ENCODE measurements at places on chromosomes 5 and 9. TPM values are rescaled to one million over a fixed set of nuclear protein-coding genes. Genes with fewer than 3 reads are reported as not detected.

Gene AGXT2
- total RNA-seq, result 8.0 TPM

DNA sequence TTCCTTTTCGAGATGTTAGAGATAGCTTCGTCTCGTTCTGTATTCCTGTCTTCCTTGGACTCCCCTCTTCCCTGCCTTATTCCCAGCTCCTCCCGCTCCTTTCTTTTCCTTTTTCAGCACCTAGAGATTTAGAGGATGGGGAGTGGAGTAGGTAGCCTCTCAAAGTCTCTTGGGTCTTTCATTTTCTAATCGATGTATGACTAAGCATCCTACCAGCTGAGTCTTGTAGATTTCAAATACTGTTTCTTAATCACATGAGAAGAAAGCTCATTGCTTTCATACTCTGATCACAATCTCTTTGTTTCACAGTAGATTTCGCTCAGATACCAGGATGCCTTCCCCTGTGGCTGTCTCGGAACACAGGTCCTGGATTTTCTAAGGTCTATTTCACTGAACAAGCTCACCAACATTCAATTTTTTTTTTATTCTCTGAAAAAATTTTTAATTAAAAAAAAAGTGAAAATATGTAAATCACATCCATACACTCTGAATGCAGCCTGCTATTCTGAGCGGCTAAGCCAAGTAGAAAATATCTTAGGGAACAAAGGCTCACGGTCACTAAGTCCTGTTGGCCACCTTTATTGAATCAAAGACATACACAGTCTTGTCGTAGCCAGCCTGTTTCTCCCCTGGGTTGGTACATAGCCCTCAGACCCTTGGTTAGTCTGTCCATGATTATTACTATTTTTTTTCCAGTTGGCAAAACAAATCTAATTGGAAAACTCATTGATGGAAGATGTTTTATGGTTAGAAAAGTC lies 413.8 kb downstream of the KDM4C start:
- DNase-seq, result no peak

Gene ARSI
- 0.57 TPM for total RNA-seq

Gene RLN2
- total RNA-seq, result 1.1 TPM

Gene MAPKAP1
- 70.5 TPM for total RNA-seq

DNA sequence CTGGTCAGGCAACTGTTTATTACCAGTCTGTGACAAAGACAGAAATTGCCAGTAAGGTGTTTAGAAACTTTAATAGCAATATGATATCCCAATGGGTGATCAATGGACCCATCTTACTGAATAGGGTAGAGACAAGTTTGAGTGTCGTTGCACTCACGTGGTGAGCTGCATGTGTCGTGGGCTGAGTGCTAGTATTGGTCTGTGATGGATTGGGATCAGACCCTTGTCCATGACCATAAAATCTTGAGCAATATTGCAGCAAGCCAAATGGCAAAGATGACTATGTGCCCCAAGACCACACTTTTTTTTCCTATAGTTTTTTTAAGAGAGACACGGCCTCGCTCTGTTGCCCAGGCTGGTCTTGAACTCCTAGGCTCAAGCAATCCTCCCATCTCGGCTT lies 114.5 kb downstream of the PALM2AKAP2 start:
- DNase-seq, result no peak

GRCh38 chr5:111242606-111243005 lies 18.4 kb downstream of the CAMK4 start:
- DNase-seq, result no peak

Gene BAG1
- total RNA-seq, result 134 TPM

Gene NSG2
- total RNA-seq, result not detected

GRCh38 chr9:92550765-92551164 lies 15.0 kb upstream of the ECM2 start:
- DNase-seq, result no peak

GRCh38 chr9:76445976-76446375 lies 13.0 kb upstream of the GCNT1 start:
- no peak for DNase-seq

Gene TLX3
- total RNA-seq, result not detected

- no peak for DNase-seq
Measured at GRCh38 chr5:169795338-169795737, 158.3 kb downstream of the DOCK2 start.

Gene PCDHA1
- total RNA-seq, result 0.13 TPM

DNA sequence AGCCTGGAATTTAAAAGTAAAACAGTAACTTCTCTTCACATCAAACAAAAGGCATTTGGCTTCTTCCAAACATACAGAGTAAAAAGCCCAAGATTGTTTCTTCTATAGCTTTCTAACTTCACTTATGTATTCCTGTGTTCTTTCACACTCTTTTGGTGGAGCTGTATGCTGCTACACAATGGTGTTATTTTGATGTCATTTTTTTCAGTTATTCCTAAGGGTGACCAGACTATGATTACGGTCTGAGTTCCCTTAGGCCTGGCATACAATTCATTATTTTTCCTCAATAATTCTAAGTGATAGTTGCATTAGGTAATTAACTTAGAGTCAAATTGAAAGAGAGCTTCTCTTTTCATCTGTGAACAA lies 66.3 kb upstream of the IL7R start:
- no peak for DNase-seq

Gene C1QTNF3
- total RNA-seq, result 38.4 TPM

Gene CCDC107
- total RNA-seq, result 26.8 TPM

DNA sequence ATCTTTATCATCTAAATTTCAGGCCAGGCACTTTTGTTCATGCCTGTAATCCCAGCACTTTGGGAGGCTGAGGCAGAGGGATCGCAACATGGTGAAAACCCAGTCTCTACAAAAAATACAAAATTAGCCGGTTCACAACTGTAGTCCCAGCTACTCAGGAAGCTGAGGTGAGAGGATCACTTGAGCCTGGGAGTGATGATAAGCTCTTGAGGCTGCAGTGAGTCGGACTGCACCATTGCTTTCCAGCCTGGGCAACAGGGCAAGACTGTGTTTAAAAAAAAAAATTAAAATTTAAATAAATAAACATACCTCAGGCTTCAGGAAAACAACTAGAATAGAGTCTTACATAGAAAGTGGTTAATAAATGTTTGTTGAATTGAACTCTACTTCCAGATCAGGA lies 147.4 kb downstream of the AGTPBP1 start:
- no peak for DNase-seq

DNA sequence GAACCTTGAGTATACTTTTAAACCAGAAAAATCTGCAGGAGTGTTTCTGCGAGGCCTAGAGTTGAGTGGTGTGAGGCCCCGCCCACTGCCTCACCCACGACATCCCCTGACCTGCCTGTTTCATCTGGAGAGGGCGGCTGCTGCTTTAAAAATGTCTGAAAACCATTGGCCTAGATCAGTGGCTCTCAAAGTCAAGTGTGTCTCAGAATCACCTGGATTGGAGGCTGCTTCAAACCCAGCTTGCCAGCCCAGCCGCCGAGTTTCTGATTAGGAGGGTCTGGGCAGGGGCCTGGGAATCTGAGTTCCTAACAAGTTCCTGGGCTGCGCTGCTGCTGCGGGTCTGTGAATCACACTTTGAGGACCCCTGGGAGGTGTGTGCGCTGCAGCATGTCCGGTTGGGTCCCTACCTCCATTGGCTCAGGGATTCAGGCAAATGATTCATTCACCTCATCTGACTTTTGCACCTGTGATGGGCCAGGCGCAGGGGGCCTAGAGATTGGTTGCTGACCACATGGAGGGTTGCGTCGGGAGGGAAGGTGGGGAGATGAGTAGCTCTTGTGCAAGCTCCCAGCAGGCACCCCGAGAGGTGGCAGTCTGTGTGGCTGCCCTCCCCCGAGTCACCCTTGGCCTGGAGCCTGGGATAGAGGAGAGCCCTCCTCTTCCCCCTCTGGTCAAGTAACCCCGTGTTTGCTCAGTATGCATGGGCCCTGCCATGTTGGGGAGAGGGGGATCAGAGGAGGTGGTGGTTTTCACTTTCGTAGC lies 27.6 kb upstream of the HMCN2 start:
- DNase-seq, result no peak

DNA sequence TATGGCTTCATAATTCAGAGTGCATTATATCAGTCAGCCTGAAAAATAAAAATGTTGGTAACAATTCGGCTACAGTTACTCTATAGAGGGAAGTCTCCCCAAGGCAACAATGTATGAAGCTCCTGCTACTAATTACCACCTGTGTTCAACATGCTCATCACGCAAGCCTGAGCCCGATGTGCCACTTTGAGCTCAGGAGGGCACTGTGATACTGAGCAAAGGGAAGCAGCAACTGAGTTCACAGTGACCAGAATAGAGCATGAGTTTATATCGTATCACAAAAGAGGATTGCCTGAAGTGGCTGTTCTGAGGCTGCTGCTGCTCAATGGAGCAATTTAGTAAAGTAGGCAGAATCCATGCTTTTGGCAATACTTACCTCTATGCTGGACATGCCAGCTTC lies 202.0 kb upstream of the HAPLN1 start:
- DNase-seq, result no peak

Gene RIMOC1
- total RNA-seq, result 28.9 TPM

- no peak for DNase-seq
Measured at GRCh38 chr5:93415819-93416218, 165.2 kb downstream of the NR2F1-AS1 start.

Gene CDKN2B-AS1
- total RNA-seq, result 0.82 TPM

Gene TAS2R1
- total RNA-seq, result not detected

GRCh38 chr5:119067450-119067849 lies 3.4 kb upstream of the DMXL1 start:
- no peak for DNase-seq

Gene FAM120AOS
- 53.2 TPM for total RNA-seq

DNA sequence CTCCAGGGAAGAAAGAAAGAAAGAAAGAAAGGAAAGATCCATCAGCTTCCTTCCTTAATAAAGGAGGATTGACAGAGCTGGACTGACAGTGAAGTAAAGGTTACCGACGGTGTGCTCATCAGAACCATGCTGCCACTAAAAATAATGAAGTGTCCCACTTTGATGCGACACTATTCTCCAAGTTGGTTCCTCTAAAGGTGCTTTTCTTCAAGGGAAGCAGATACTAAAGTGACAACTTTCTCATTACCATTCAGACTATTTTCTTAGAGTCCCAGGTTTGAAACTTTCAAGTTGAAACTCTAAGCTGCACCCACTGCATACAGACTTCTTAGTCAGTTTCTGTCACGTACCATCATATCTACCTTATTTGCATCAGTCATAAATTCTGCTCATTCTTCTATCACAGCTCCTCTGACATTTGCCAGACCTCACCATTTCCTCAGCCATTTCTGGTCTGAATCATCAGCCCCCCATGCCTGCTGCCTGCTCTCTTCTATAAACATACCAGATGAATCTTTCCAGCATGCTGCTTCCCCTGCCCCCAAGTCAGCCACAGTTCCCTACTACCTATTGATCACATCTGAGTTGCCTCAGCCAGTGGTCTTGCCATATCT lies 177.6 kb downstream of the DEPDC1B start:
- DNase-seq, result no peak

DNA sequence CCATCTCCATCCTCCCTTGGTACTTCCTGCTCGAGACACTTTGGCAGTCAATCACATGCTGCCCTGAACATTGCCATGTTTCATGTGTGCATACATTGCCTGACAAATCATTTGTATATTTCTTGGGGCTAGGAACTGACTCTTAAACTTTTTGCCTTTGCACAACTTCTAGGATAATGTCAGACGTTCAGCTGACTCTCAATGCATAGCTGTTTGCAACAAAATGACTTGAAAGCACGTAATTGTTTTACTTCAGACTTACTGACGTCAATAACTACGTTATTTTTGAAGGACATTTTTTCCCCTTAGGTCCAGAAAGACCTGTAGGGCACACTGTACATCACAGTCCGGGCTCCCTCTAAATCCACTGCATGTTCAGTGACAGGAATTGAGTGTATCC lies 37.4 kb upstream of the DAB2 start:
- no peak for DNase-seq

DNA sequence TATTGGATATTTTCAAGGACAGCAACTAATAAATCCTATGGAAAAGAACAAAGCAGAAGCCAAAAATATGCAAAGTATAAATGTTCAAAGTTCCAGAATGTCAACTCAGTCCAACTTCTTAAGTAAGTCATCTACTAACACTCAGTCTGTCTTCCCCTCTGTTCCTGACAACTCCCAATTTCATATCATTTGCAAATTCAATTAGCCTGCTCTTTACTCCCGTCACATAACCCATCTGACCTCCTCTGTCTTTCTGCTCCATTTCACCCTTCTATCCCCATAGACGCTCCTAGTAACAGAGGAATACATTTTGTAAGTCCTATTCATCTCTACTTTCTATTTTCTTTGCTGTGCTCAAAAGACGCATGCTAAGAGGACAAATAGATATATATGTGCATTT lies 659.8 kb upstream of the MEF2C start:
- no peak for DNase-seq

Gene SNCB
- not detected for total RNA-seq

DNA sequence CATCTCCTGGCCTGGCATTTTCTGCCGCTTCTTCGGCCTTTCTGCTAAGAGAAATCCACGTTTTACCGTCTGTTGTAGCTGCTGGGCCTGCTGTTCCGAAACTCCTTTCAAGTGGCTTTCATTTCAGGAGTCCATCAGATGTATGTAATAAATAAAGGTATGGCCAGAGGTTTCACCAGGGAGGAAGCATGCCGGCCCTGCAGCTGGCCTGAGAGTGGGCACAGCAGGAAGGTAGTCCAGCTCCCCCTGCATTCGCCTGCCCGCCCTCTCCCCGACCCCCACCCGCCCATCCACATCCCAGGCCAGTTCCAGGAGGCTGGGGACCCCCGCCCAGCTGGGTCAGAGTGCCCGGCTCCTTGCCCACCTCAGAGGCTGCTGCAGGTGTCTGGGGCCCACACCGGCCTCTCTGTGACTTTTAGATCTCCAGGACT lies 46.4 kb upstream of the EXOC3 start:
- no peak for DNase-seq

DNA sequence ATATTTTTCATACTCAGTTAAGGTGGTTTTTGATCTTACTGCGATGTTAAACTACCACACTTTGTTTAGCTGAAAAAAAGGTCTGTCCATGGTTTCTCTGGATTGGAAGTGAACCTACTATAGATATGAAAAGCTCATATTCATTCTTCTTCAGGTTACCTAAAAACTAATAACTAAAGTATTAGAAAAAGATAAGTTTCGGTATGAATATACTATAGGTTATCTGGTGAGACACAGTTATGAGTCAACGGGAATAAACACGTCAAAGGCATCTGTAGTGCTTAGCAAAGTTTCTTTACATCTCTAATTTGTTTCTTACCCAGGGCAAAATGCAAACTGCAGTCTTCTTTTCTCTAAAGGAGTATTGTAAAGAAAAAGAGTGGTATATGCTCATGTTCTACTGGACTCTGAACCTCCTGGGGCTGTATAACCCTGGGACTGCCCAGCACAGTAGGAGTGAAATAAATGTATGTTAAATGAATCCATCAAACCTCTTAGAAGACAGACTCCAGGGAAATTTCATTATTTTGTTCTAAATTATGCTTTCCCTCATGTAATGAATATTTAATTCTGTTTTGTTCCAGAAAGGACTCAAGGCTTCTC lies 521.9 kb downstream of the PDE4D start:
- no peak for DNase-seq

- DNase-seq, result no peak
Measured at GRCh38 chr5:133962801-133963476, 5.5 kb downstream of the C5orf15 start.
